GM12865 (cell line): ENCODE measurements at places on chromosomes 16 and 17.
A peak's percentile ranks its signal among the peaks of the same experiment; 100 is the strongest.

- no peak for DNase-seq
These were observed 7.5 kb downstream of the RFFL start for GRCh38 chr17:35056013-35056412.

- DNase-seq: no peak
These were observed 4.0 kb upstream of the P2RX5 start for GRCh38 chr17:3699951-3700350.

DNA sequence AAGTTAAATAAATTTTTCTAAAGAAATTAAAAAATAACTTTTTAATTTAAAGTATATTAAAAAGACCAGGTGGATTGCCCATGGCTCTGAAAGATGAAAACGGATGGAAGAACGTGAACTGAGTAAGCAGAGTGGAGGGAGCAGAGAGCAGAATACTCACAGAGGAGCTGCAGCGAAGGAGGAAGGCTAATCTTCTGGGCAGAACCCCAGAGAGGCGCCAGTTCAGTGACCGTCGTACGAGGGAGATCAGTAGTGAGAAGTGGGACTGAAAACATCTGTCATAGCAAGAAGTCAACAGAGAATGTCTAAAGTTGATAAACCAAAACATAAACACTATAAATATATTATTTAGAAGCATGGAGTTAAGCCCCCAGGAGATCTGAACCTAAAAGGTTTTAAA, 34.9 kb downstream of the UBE2G1 start:
- peak; percentile 77 for DNase-seq

DNA sequence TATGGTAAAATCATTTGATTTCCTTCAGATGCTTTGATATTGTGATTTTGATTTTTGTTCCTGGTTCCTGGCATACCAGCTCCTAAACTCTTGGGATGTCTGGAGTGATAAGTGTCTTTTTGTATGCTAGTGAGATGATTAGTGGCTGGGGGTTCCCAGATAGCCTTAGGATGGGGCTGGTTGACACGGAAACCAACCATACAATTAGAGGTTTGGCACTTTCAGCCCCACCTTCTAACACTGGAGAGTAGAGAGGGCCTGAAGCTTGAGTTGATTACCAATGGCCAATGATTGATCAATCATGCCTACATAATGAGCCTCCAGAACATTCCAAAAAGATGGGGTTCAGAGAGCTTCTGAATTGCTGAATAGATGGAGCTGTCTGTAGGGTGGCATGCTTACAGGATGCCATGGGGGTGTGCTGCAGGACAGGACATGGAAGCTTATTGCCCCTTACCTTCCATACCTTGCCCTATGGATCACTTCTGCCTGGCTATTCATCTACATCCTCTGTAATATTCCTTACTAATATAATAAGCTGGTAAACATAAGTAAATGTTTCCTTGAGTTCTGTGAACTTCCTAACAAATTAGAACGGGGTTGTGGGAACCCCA, 22.8 kb downstream of the RNF112 start:
- DNase-seq: no peak

DNA sequence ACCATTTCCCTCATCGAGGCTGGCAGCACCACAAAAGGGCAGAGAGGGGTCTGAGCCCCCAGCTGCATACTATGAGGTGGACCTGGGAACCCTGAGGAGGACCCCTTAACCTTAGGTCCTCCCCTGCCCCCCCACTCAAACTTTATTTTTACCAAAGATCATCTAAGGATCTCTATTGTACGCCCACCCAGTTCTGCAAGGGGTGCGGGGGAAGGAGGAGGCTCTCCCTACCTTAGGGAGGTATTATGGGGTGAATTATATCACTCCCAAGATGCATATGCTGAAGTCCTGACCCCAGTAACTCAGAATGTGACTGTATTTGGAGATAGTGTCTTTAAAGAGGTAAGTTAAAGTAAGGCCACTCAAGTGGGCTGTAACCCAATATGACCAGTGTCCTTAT, 26.8 kb upstream of the EMP2 start:
- DNase-seq: no peak

DNA sequence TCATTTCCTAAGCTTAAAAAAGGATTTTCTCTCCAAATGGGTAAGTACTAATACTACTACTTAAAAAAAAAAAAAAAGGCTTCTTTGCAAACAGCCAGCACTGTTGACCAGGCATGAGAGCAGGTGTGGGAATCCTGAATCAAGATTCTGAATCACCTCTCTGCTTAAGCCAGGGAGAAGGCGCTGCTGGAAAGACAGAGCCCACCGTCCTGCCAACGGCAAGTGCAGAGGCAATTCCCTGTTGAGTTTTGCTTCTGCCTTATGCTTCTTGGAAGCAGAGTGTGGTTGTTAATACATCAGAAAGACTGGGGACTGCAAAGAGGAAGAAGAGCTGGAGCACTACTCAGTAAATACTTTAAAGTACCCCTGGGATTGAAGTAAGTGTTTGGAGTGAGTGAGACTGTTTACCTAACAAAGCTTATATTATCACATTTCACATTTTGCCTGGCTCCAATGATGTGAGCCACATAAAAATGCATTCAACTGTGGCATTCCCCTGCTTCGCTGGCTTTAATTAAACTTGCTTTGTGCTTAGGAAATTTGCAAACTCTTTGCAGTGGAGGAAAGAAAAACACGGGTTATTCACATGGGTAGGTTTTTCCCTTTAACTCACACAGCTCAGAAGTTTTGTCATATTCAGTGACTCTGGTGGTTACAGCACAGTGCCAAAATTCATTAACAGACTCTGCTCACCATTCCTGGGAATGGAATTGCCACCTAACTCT, 86.0 kb upstream of the KIF2B start:
- DNase-seq: no peak

GRCh38 chr16:79943736-79944135, 343.2 kb upstream of the MAF start:
- no peak for DNase-seq

DNA sequence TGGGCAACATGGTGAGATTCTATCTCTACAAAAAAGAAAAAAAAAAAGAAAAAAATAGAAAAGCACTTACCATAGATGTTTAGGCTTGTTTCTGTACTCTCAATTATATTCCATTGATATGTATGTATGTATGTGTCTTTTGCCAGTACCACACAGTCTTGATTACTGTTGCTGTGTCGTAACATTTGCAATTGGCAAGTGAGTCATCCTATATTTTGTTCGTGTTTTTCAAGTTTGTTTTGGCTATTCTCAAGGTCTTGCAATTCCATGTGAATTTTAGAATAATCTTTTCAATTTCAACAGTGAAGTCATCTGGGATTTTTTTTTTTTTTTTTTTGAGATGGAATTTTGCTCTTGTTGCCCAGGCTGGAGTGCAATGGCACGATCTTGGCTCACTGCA, 19.3 kb downstream of the SPECC1 start:
- no peak for DNase-seq

DNA sequence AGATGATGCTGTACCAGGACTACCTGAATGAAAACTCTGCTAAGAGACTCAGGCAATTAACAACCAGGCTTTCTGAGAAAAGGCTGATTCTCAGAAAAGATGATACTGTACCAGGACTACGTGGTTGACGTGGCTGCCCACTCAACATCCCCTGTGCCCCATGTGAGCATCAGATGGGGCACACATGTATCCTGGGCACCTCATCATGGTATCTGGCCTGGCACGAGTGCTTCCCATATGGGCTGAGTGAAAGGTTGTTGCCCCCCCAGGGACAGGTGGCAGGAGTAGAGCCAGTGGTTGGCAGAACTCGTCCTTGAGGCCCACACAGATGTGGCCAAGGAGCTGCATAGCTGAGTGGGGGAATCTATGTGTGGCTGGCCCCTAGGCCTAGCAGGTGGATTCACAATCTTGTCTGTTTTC, 3.5 kb upstream of the CES4A start:
- no peak for DNase-seq
